NCI-H1417 treated with DMSO at 0.1 percent for 48 hours (cell line): ENCODE measurements at places on chromosomes 13 and 19.

- DNase-seq, result no peak
These were observed 10.2 kb downstream of the DPP9 start for GRCh38 chr19:4713384-4713951.

GRCh38 chr19:293436-294110 is 2.4 kb upstream of the PLPP2 start:
- DNase-seq, result no peak

DNA sequence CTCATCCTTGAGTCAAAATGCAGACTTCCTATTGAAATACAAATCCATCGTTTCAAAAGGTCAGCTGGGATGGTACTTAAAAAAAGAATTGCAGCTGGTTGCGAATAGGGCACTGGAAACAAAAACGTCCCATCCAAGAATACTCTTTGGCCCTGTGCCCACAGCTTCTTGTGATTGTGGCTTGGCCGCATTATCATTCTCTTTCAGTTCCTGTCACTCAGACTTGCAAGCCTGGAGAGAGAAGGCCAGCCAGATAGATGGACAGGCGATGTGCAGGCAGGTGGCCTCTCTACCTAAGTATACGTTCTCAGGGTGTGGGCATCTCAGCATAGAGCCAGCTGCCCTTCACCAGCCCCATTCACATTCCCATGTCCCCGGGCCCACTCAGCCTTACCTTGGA is 208.5 kb upstream of the ZNF536 start:
- DNase-seq, result no peak

DNA sequence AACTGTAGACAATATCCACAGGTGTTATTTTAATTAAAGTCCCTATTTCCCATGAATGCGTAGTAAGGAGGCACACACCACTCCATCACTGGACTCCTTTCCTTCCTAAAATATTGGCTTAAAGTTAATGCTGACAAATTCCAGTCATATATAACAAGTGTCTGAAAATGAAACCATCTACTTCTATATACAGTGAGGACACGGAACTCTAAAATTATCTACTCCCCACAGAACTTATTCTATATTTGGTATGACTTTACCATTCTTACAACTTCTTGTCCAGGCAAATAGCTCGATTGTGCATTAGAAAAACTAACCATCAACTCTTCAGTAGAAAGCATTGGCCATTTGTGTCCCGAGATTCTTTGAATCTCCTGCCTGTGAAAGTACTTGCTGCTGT is 1560.2 kb downstream of the EFNB2 start:
- no peak for DNase-seq

DNA sequence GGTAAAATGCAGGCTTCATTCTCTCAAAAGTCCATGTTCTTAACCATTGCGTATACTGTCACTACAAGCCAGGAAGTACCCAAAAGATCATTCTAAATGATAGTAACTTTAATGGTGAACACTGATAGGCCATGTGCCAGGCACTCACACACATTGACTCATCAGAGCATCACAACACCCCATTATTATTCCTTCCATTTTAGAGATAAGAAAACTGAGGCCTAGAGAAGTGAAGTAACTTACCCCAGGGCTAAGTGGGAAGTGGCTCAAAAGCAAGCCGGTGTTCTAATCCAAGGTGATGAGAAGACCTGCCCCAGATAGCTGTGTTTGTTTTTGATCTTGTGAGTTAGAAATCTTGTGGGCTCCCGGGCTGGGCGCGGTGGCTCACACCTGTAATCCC is 1.4 kb upstream of the PHLDB3 start:
- DNase-seq, result no peak

GRCh38 chr13:65719831-65720230 is 1510.3 kb downstream of the PCDH9 start:
- no peak for DNase-seq

DNA sequence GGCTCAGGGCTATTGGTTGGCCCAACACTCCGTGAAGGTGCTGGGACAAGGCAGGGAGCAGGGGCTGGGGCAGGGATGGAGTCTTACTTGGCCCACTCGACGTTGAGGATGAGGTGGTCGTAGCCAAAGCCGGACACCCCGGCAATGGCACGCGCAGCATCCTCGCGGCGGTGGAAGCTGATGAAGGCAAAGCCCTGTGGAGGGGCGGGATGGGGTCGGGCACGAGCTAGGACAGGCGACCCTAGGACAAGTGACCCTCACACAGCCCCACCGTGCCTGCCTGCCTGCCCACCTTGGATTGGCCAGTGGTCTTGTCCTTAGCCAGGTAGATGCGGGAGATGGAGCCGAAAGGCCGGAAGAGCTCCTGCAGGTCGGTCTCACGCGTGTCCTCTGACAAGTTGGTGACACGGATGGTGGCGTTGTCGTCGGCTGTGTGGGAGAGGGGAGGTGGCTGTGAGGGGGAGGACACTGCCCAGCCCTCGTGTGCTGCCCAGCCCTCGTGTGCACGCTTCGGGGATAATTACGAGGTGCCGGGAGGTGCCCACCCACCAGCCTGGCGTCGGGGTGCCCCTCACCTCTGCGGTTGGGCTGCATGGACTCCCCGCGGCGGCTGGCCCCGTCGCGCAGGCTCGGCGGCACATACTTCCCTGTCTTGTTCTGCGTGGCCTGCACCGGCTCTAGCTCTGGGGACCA is 4.0 kb downstream of the P2RY11 start:
- DNase-seq, result no peak
